COLO829 (cell line): ENCODE measurements at places on chromosomes 16 and 17.
A peak's percentile ranks its signal among the peaks of the same experiment; 100 is the strongest.

DNA sequence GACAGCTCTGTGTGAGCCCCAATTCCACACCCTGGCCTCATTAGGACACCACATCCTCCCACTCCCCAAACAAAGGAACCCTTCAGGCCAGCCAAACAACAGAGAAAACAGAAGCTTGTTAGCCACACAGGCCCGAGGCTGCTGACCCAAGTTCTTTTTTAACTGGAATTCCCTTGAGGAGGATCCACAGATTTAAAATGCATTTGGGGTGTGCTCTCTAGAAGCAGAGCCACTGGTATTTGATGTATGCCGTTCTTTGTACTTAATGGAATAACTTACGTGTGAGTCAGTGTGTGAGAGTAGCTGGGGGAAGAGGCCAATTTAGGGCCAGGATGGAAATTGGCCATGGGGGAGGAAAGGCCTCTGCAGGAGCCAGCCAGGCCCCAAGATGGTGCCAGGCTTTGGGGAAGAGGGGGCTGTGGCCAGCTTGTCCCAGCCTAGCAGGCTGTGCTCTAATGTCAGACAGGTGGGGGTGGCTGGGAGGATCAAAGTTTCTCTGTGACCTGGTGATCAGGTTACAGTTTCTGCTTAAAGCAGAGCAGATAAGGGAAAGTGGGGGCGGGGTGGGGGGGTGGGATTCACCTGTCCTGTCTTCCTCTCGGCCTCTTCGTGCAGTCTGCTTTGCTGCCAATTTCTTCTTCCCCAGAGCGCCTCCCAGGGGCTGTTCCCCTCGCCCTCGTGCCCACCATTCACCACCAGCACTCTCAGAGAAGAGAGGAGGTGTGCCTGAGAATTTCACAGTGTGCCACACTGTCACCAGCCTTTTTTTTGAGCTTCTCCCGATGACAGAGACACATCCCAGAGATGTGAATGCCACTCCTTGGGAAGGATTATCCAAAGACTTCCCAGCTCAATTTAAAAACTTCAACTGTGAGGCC lies 50.8 kb downstream of the TOM1L2 start:
- DNase-seq: peak; percentile 97

DNA sequence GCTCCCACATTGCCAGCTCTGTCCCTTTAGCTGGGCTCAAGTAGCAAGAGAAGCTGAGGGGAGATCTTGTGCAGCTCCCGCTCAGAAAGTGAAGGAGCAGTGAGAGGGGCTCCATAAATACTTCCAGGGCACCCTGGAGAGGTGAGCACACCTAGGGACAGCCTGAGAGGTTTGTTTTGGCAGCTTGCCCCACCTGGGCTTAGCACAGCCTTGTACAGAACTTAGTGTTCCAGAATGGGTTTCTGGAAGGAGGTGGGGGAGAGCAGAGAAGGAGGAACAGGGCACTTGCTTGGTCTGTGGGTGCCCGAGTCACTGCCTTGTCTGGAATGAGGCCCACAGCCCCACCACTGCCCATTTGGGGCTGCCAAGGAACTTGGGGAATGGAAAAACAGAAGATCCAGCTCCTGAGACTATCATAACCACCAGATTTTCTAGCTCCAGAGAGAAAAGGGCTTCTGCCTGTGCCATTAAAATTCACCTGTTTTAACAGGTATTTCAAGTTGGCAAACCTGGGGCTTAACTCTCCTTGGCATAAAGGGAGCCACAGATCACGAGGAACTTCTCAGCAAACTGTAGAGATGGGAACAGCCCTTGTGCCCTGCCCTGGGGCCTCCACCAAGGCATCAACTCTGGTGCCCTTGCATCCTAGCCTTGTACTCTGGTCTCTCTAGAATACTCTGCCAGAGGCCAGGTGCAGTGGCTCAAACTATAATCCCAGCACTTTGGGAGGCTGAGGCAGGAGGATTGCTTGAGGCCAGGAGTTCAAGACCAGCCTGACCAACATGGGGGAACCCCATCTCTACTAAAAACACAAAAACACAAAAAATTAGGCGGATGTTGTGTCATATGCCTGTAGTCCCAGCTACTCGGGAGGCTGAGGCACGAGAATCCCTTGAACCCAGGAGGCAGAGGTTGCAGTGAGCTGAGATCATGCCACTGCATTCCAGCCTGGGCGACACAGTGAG lies 1.9 kb downstream of the PRR15L start:
- DNase-seq: no peak

- DNase-seq: peak; percentile 42
Measured at GRCh38 chr16:71645450-71645849, 19.5 kb downstream of the MARVELD3 start.

GRCh38 chr16:27721531-27722181 lies 171.7 kb downstream of the KATNIP start:
- no peak for DNase-seq

- DNase-seq: peak; percentile 29
Measured at GRCh38 chr16:72189865-72190371, 18.0 kb upstream of the PMFBP1 start.

DNA sequence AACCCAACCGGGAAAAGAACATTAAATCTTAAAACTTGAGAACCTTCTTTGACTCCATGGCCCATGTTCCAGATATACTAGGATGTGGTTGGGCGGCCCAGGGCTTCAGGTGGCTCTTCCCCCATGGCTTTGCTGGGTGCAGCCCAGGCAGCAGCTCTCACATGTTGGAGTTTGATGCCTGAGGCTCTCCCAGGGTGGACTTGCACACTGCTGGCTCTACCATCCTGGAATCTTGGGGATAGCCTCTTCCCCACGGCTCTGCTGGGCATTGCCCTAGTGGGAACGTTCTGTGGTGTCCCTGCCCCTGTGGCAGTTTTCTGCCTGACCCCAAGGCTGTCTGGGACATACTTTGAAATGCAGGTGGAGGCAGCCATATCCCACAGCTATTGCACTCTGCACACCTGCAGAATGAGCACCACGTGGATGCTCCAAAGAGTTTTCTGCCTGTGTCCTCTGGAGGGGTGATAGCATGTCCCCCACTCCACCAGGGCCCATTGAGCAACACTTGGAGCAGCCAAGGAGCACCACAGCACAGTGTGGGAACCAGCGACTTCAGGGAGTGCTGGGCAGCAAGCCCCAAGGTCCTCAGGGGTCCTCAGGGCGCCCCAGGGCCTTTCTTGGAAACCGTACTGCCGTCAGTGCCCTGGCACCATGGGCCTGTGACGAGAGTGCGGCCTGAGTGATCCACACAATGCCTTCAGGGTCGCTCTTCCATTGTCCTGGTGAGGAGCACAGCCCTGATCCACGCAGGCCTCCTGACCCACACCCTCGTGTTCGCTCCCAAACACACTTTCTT lies 70.8 kb downstream of the GOSR1 start:
- no peak for DNase-seq

GRCh38 chr16:84553873-84554399 lies 49.5 kb upstream of the MEAK7 start:
- no peak for DNase-seq

DNA sequence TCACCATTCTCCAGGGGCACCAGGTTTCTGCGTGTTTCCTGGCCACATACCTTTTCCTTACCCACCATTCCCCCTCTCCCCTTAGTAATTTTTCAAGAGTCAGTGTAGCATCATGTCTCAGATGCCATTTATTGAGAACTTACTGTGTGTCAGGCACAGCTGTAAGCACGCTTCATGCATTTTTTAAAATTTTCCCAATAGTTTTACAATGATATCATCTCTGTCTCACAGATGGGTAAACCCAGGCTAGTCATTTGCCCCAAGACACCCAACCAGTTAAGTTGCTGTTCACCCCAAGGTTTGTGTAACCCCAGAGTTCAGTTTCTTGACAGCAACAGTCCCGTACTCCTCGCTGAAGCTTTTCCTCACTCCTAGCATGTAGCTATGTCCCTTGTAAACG lies 56.4 kb upstream of the IRX3 start:
- no peak for DNase-seq

- no peak for DNase-seq
Measured at GRCh38 chr16:31253642-31254045, 6.1 kb upstream of the ITGAM start.

DNA sequence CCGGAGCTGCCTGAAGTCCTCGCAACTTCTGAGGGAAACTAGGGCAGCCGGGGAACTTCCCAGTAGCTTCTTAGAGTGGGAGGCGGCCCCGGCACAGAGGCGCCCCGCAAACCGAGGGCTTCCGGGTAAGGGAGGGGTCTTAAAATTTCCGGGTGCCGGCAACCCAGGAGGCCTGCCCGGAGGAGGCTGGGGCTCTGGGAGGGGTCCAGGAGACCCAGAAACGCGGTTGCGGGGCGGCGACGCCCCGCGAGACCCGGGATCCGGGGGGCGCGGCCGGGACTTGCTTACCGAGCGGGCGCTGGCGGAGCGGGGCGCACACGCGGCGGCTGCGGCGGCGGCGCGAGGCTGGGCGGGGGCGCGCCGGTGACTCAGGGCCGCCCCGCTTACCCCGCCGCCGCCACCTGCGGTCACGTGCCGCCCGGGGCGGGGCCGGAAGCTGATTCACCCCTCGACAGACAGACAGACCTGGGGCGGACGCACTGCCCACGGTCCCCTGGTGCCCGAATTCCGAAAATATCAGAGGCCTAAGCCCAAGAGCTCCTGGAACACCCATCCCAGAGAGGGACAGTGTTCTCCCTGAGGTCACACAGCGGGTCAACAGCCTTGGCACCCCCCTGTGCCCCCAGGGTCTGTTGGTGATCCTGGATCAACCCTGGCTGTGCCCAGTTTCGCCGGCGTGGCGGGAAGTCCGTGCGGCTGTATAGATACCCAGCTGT lies at the start of gene FAM83G:
FAM83G (minus strand) TSS at position 344 of the 716 bp plus-strand sequence. CDS start 723 bp downstream, outside the sequence.
- no peak for DNase-seq

GRCh38 chr17:62628831-62629555 lies 1.5 kb downstream of the MRC2 start:
- no peak for DNase-seq
